ENCODE measurements at places on chromosomes 3 and 15.

DNA sequence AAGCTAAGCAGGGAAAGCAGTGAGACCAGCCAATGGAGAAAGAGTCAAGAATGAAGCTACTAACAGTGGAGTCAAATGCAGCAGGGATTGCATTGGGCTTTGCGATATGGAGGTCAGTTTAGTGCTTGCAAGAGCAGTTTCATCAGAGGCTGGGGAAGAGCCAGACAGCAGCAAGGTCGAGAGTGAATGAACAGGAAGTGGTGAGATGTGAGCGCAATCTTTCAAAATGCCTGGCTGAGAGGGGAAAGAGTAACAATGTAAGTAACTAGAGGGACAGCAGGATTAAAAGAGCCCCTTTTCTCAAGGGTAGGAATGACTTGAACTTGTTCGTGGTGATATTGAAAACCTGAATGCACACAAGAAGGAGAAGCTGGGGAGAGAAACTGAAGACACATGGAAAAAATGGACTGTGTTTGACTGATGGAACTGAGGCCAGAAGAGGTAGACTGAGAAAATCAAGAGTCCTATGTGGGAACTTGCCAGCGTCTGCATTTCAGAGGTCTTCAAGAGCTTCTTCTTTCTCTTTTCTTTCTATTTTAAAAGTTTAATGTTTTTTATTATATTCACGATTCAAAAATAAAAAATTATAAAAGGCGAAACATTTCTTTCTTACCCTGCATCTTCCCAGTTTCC is 30.6 kb upstream of the GPR160 start:
- no peak for DNase-seq

GRCh38 chr3:45002720-45003119 is 23.4 kb upstream of the CLEC3B start:
- no peak for DNase-seq

DNA sequence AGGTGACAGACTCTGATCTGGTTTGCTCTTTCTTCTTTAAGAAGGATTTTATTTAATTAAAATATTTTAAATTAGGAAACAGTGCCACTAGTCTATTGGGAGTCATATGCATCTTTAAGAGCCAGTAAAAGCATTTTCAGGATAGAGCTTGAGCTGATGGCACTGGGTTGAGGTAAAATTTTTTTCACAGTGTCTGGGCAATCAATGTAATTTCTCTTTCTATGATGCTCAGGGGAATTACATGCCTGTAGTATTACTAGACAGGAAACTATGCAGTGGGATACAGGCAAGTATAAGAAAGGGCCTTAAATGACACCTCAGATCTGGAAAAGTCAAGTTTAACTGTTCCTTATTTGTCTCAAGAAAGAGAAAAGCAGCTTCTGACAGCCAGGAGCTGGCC is 76.4 kb downstream of the GAP43 start:
- DNase-seq: no peak

- DNase-seq: no peak
These were observed 214.6 kb downstream of the SLCO3A1 start for GRCh38 chr15:92068121-92068520.

DNA sequence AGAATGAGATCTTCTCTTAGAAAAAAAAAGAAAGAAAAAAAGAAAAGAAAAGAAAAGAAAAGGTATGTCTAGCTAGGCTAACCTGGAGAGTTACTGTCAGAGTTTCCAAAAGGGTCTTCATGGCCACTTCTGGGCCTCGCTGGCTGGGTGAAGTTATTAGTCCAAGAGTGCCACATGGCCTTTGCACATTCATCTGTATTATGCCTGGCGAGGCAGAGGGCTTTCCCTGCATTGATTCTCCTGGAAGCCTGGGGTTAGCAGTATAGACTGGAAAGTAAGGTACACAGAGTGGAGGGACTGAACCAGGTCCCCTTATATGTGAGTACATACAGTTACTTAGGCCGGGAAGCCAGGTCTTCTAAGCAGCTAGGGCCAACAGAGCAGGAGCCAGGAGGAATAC is 54.8 kb upstream of the CGNL1 start:
- no peak for DNase-seq

GRCh38 chr3:46835054-46835453 is 28.2 kb downstream of the MYL3 start:
- DNase-seq: no peak

DNA sequence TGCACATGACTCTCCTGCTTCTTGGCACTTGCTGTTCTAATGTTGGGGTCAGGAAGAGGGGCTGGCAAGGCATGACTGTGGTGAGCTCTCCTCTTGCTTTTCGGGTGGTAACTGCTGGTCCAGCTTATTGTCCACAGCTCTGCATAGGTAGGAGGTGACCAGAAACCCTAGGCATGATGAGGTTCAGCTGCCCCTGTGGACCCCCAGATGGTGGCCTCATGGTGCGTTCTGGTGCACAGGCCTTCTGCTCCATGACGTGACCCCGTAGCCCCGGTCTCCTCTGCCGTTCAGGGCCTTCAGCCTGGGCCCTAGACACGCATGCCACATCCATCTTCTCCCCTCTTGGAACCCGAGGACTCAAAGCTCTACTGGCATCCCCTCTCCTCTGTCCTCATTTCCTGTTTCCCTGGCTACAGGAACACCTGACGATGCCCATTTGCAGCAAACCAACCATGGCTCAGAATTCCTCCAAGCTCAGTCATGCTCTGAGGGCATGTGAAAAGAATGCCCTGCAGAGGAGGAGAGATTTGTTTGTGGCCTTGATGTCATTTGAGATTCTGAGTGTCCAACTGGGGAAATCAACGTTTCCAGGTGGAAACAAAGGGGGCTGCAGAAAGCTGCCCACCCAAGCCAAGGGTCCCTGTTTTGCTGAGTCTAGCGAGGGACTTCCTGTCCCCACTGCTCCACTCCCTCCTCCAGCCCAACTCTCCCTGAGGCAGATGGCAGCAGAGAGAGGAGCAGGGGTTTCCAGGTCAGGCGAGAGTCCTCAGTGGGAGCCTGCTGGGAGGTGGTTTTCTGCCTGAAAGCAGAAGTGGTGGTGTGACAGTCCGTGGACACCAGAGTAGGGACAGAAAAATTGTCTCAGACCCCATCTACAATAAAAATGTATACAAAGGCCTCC is 198.7 kb upstream of the LYSMD4 start:
- no peak for DNase-seq

GRCh38 chr3:177966493-177966892 is 569.7 kb upstream of the KCNMB2 start:
- DNase-seq: no peak

DNA sequence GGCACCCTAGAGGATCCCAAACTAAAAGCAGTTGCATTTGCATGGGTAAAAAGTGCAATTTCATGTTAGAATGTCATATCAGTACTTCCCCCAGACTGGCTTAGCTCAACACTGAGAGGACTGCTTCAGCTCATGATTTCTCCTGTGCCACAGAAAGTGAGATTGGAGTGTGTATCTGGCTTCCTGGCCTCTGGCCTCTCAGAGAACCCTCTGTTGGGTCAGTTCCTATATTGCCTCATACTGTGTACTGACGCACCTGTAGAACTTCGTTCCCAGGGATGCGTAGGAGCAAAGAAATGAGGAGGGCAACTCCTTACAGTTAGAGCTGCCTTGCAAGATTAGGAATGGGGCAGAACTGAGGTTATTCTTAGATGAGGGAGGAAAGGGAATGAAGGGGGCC is 340.8 kb downstream of the TIGIT start:
- DNase-seq: no peak

DNA sequence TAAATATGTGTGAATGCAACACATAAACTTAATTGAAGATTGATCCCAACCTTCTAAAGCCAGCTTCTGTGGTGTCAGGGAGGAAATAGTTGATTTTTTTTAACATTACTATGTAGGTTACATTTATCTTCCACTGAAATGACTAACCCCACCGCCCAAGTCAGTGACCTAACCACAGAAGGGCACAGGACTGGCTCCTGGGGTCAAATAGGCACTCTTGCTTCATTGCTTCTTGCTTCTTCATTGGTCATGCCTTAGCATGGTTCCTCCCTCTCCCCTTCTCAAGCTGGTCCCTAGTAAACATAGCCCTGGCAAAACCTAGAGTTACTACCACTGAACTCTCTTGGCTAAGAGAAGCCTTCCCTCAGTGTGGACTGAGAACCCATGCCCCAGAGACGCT is 12.3 kb downstream of the EIF1B start:
- no peak for DNase-seq

- DNase-seq: no peak
These were observed 66.6 kb upstream of the TAMM41 start for GRCh38 chr3:11913316-11913715.

GRCh38 chr15:80093854-80094418 is 34.5 kb downstream of the ZFAND6 start:
- DNase-seq: peak; percentile 16

DNA sequence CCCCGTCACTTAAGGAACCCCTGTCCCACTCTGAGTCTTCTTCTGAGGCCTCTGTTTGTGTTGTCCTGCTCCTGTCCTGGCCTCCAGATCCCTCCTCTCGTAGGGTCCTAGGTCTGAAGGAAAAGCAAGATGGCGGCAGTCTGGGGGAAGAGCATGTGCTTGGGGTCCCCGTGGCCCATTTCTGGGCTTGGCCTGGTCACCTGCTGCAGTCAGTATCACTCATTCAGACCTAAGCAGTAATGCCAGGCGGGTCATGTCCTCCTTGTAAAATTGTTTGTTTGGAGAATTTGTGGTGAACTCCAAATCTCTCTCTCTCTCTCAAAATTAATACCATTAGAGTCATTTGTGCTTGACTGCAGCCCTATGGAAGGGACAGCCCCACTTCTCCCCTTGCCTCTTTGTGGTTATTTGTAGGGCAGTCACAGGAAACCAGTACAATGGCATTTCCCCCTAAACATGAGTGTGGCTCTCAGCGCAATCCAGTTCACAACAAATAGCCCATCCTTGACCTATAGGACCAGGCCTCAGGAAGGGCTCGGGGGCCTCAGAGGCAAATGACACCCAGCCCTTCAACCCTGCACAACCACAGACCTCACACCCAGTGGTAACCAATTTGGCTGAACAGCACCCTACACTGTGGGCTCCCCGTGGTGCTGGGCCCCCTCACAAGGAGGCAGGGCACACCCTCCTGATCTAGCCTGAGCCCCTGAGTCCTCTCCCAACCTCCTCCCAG is 173.5 kb downstream of the OR4M2 start:
- no peak for DNase-seq

DNA sequence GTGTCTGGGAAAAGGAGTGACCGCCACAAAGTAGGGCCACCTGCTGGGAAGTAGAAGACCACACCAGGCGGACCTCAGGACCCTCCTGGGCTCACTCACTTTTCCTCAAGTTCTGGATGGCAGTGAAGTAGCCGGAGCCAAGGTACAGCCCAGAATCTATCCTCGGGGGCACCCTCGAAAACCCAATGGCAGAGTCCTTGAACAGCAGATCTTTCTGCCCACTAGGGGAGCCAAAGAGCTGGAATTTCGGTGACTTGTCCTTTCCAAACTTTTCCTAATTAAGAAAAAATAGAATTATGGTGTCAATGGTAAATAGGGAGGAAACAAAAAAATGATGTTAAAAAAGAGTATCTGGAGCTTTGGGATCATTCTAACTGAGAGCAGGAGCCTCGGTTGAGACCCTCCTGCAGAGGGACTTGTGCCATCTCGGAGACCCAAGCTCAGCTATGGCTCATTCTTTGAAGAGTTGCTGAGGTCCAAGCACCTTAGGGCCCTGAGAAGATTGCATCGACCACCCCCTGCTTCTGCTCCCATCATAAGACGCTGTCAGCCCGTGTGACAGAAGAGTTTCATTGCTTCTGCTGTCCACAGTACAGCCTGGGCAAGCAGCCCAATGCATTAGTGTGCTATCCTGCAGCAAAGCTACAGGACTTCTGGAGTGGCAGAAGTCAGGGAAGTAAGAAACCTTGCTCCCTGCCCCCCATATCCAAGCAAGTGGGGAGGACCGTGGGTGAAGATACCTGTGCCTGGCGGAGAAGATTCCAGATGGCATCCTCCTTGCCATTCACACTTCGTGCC is 14.8 kb downstream of the LTF start:
- peak; percentile 25 for DNase-seq

DNA sequence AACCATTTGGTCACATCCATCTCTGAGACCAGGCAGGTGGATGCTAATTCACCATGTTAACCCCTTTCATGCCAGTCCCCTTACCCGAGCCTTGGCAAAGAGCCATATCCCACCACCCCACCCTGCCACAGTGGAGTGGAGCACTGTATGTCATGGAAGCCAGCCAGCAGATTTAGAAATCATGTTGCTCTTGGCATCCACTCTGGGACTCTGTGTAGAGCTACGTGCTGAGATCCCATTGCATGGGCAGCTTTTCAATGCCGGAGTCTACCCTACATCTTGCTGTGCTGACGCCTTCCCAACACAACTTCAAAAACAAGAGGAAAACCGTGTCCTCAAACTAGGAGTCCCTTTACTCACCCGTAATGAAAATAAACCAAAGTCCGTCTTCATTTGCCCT is 131.0 kb downstream of the NTRK3 start:
- no peak for DNase-seq

- DNase-seq: no peak
These were observed 30.6 kb downstream of the SLC28A1 start for GRCh38 chr15:84914909-84915605.

GRCh38 chr15:101526890-101527289 is 37.4 kb upstream of the PCSK6 start:
- DNase-seq: no peak

DNA sequence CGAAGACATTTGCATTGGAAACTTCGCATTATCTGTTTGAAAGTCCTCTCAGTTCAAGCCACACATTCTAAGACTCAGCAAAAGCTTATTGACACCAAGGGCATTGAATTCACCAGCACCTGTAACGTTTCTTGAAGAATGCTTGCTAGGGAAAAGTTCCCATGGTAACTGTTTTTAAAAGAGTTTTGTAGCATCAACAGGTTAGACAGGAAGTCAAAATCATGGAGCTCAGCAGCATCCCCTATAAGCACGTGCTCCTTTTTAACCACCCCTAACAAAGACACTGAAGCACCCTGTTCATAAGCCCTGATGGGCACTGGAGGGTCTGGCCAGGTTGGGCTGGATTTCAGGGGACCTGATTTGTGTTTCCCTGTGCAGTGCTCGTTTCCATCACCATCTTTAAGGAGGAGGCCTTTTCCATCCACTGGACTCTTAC is 229.7 kb upstream of the BHLHE40 start:
- DNase-seq: no peak

DNA sequence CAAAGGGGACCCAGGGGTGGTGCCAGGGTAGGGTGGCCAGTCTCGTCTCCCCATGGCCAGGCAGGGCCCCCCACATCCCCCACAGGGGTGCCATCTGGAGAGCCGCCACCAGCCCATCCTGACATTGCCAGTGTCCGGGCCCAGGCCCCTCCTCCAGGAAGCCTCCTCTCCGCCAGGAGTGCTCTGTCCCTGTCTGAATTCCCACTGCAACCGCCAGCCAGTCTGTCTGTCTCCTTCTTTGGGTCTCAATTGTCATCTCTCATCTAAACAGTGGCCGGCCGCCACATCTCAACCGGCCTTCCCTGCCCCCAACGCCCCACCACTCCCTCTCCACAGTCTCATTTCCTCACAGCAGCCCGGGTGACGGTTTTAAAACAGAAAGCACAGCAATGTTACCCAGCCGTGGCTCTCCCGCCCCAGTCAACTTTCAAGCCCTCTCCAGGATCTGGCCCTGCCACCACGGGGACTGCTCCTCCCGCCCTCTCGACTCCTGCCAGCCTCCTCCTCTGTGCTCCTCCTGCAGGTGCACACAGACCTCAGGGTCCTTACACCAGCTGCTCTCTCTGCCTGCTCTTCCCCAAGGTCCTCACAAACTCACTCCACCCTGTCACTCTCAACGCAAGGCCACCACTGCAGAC is 57.0 kb downstream of the IQSEC1 start:
- DNase-seq: no peak

GRCh38 chr3:17901893-17902292 is 159.5 kb upstream of the TBC1D5 start:
- no peak for DNase-seq

- peak; percentile 20 for DNase-seq
These were observed 780 bp upstream of the ACAD9 start for GRCh38 chr3:128878556-128879124.

- DNase-seq: no peak
These were observed 53.8 kb downstream of the CACNA2D3 start for GRCh38 chr3:54176106-54176505.

All from neural progenitor cell (in vitro differentiated cells).